SK-N-MC (cell line): ENCODE measurements at places on chromosomes 7 and 10.

- DNase-seq = peak; percentile 70
These were observed 66.5 kb upstream of the SHTN1 start for GRCh38 chr10:117071286-117072050.

DNA sequence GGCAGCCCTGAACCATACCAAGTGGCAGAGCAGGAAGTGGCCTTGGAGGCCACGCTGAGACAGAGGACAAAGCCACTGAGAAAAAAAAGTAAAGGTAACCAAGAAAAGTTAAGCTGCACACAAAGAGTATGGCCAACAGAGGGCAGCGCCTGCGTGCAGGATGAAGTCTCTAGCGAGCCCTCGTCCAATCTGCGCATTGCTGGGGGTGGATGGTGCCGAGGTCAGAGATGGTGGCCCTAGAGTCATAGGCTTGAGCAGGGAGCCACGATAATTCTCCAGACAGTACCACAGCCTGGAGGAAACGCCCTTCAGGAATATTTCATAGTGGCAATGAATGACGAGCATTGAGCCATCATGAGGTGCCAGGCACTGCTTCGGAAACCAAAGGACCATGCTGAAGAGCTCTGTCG, 9.7 kb downstream of the ATP6V0E2 start:
- no peak for DNase-seq

DNA sequence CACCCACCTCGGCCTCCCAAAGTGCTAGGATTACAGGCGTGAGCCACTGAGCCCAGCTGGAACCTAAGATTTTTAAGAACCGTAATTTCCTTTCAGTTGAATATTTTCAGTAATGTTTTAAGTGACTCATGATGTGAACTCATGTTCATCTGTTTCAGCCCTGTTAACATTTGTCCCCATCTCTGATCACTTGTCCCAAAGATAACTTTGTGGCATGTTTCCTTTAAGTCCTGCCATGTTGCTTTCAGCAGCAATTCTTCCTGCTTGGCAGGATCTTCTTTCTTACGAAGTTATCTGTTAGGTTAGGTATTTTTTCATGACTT, 19.3 kb downstream of the ZRANB1 start:
- no peak for DNase-seq

GRCh38 chr7:20804345-20804744, 17.7 kb upstream of the SP8 start:
- no peak for DNase-seq

GRCh38 chr7:151244196-151244840, 4.2 kb downstream of the SMARCD3 start:
- DNase-seq = no peak

DNA sequence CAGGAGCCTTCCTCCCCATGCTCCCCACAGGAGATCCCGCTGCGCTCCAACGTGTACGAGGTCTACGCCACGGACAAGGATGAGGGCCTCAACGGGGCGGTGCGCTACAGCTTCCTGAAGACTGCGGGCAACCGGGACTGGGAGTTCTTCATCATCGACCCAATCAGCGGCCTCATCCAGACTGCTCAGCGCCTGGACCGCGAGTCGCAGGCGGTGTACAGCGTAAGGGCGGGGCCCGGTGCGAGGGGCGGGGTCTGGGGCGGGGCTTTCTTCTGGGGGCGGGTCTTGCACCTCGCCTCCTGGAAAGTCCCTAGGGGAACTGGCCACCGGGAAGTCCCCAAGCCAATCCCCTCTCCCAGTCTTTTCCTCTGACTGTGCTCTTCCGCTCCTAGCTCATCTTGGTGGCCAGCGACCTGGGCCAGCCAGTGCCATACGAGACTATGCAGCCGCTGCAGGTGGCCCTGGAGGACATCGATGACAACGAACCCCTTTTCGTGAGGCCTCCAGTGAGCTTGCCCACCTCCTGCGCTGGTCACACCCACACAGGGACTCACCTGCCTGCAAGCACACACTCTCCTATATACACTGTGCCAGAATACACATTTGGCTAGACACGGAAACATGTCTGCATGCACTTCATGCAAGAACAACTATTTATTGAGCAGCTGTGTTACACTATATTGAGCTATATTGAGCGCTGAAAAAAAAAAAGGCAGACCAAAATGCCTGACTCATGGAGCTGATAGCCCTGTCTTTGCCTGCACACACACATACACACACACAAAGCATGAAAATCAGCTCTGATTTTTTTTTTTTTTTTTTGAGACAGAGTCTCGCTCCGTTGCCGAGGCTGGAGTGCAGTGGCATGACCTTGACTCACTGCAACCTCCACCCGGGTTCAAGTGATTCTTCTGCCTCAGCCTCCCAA, 32.7 kb upstream of the VSIR start:
- no peak for DNase-seq

DNA sequence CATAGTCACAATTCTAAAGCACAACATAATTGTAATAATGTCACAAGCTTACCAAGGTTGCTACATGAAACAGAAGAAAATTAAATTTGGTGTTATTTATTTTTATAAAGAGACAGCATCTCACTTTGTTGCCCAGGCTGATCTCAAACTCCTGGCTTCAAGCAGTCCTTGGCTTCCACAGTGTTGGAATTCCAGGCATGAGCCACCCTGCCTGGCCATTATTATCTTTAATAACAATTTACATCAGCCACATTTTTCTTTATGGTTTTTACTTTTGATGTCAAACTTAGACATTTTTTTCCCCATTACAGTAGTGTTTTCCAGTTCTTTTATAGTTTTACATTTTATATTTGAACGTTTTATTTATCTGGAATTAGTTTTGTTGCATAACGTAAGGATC, 46.7 kb downstream of the BMPR1A start:
- no peak for DNase-seq

DNA sequence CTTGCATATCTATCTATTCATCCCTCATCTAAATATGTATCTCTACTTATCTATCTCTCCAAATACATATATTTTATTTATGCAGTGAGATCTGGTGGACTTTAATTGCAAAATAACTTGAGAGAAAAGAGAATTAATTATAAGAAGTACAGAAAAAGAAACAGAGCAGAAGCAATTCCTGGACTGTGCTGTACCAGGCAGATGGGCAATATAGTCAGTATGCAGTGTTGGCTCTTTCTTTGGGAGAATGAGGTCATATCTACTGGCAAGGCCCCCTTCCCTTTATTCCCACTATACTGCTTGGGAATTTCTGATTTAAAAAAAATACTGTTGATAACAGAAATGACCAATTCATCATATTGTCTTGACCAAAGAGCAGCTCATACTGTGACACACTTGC, 49.0 kb upstream of the TOMM7 start:
- DNase-seq = no peak

GRCh38 chr10:132493756-132494290, 43.8 kb upstream of the INPP5A start:
- no peak for DNase-seq

GRCh38 chr7:127477295-127478023, 85.0 kb upstream of the ZNF800 start:
- DNase-seq = no peak

- no peak for DNase-seq
These were observed 920.2 kb downstream of the TYW1 start for GRCh38 chr7:67916571-67917436.

DNA sequence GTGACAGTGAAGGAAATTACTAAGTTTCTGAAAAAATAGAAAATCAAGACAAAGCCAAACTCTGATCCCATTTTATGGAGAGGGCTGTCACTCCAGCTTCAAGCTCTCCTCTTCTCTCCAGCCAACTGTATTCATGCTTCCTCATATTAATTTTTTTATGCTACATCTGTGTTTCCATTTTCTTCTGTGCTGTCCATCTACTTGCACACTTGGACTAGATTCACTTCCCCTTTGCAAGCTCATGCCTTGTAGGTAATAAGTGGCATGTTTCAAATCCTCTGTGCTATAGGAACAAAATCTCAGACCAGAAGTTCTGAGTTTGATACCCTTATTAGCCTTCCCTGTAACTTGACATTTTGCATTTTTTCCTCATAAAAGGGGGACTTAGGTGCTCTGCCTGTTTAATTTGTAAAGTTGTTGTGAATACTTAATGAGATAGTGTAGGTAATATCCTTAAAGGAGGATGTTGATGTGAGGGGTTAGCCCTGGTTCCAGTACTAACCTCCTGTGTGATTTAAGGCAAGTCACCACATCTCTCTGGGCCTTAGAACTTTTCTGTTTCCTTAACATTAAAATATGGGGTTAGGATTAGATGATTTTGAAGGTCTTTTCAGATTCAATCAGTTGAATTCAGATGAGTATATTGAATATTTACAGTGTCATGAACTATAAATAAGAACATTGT, 358.8 kb downstream of the BBS9 start:
- no peak for DNase-seq

DNA sequence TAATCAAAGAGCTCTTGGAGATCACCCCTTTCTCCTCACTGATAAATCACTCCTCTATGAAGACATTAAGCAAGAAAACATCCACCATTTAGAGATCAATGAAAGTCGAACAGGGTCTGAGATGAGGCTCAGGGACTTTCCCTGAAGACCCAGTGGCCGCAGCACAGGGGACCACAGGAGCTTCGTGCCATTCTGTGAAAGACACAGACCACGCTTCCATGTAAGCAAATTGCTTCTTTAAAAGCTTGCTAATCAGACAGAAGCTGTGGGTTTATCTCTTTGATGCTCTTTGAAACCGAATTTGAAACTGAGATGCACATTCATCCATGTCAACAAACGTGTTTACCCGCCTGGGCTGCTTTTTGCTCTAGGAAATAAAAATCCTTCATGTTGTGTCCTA, 231.9 kb upstream of the PPP2R2D start:
- DNase-seq = no peak

- no peak for DNase-seq
These were observed 124.5 kb downstream of the TMEM178B start for GRCh38 chr7:141198194-141198958.

DNA sequence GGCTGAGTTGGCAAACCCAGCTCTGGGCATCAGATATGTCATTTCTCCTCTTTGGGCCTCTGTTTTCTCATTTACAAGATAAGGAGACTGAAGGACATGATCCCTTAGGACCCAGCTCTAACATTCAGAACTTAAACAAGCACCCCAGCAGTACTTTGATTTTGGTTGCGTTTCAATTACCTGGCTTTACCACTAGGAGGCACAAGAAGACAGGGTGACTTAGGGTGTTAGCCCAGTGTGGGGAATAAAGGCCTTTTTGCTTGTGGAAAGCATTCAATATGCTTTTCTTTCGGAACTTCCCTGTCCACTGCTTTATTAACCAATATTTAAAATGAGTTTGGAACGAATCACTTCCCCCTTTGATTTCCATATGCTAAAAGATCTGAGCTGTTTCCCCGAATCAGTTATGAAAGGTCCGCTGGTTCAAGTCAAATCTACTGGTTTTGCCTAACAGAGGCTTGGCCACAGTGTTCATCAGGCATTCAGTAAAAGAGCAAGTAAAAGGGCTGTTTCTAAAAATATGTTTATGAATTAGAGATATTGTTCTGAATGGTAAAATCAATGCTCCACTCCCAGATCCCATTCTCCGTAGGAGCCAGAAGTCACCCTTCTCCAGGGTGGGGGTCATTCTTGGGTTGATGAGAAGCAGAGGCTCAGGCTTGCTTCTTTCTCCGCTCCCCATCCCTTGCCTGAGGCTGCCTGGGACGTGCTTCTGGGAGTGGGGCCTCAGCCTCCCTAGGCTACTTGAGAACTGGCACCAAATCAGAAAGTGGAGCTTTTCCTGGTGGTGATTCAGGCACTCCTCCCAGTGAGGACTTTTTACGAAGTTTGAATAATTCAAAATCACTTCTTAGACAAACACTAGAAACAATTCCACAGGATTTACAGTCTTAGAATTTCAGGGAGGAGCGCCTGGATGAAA, 105.5 kb downstream of the MYOF start:
- DNase-seq = no peak

- DNase-seq = no peak
These were observed 31.1 kb upstream of the CNPY1 start for GRCh38 chr7:155577509-155577905.

- DNase-seq = no peak
These were observed 76.7 kb upstream of the MTPN start for GRCh38 chr7:136053689-136054485.

DNA sequence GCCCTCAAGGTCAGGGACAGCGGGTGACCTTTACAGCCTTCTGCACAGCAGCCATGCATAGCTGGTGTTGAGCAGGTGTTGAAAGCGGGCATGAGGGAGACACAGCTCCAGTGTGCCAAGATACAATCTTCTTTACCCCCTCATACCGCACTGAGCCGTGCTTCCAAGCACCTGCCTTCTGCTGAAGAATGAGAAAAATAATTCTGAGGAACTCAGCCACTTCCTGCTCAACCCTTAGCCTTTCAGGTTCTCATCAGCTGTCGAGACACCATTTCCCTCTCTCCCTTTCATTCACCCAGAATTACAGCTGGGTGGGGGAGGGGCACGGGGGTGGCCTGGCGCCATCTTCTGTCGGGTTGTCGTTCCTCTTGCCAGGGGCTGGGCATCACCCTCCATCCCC, 58.6 kb downstream of the COL13A1 start:
- no peak for DNase-seq

- no peak for DNase-seq
These were observed 539 bp upstream of the MKLN1 start for GRCh38 chr7:131327049-131327625.

GRCh38 chr7:112575864-112576263, 95.1 kb downstream of the LSMEM1 start:
- DNase-seq = no peak

DNA sequence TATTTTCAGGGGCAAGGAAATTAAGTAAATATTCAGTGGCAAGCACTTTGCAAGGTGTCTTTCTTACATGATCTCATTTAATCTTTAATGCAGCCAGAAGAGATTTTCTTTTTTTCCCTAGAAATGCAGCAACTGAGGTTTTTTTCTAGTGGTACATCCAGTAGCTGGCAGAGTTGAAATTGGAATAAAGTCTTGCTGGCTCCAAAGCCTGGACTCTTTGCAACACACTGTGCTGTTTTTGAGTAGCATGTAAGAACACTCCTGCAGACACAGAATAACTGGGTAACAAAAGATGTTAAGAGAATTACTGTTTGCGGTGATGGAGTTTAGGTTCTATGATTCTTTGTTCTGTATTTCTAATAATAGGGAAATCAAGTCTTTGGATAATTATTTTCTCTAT, 123.6 kb downstream of the PON1 start:
- no peak for DNase-seq

DNA sequence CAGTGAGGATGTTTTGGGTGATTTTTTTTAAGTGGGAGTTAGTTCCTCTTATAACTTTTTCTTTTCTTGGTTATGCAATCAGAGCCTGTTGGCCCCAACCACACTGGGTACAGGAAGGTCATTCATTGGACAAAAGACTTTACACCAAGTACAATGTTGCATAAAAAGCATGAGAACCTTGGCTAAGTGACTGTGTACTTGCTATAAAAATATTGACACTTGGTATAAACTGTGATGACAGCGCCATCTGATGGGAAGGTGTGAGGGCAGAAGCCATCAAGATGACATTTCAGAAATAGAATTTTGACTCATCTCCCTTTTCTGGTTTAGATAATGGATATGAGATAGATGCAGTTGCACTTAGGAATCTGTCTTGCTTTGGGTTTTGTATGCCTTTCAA, 126.4 kb upstream of the CCDC6 start:
- no peak for DNase-seq
